ENCODE measurements at places on chromosomes 2 and 18. TPM values are rescaled to one million over a fixed set of nuclear protein-coding genes. Genes with fewer than 3 reads are reported as not detected.

- DNase-seq, result no peak
Observed at GRCh38 chr2:201795607-201796477, 10.5 kb upstream of the CDK15 start.

GRCh38 chr2:100202567-100202966, 60.2 kb upstream of the AFF3 start:
- DNase-seq, result no peak

GRCh38 chr2:239830121-239831000, 194.8 kb downstream of the NDUFA10 start:
- DNase-seq, result no peak

Gene HS1BP3
- total RNA-seq, result 25.1 TPM

- DNase-seq, result no peak
Observed at GRCh38 chr18:12851716-12852115, 32.3 kb downstream of the PTPN2 start.

DNA sequence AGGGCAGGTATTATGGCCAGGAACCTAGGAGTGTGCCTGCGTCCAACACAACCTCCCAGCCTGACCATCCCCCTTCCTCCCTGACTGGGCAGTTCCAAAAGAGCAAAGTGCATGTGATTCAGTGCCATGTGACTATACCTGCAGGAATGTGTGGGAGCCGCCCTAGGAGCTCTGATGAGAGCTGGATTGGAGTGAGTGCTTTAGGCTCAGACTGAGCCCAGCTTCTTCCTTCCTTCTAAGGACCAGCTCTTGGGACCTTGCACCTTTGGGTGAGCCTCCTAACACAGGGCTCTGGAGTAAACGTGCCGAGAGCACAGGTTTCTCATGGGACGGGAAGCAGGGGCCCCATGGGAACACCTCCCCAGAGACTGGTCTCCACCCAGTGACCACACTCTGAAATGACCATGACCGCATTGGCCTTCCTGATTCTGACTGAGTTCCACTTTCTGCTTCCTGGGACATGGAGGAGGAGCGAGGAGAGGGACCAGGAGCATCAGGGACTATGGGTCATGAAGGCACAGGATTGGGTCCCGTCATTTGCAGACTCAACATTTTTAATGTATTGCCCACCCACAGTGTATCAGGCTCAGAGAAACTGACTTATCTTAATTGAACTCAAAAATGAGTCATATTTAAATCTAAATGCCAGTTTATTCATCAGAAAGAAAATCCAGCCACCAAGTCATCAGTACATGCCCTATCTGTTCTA, 87.8 kb upstream of the BCL2L11 start:
- no peak for DNase-seq

DNA sequence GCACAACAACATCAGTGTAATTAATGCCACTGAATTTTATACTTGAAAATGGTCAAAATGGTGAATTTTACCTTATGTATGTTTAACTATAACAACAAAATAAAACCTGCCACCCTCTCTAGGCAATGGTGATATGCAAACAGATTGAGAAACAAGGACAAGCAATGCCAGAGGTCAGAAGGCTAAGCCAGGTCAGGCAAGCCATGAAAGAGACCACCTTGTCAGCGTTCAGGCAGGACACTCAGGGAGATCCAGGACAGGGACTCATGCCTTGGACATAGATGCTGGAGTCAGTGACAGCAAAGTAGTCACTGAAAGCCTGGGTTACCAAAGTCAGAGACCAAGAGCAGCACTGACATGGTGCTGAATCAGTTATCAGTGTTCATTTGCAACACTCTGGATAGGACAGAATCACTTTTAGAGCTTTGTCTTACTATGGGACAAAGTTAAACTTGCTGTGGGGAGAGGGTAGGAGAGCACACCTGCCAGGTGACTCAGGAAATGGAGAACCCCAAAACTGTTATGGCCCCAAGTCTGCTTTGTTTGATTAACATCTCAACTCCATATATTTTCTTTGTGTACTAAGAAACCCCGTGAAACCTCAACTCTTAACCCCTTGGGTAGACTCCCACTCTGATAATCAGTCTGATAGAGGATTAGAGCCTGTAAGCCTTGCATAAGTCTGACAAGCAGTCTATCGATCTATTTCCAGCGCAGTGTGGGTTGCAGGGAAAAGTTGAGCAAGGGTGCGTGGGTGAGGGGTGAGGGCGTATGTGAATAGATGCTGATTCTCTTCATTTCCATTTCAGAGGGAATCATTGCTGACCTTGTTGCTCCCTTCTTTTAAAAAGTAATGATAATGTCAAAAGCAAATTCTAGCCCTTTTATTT, 48.7 kb upstream of the ZNF385B start:
- no peak for DNase-seq

Gene GCKR
- total RNA-seq, result 7.5 TPM

DNA sequence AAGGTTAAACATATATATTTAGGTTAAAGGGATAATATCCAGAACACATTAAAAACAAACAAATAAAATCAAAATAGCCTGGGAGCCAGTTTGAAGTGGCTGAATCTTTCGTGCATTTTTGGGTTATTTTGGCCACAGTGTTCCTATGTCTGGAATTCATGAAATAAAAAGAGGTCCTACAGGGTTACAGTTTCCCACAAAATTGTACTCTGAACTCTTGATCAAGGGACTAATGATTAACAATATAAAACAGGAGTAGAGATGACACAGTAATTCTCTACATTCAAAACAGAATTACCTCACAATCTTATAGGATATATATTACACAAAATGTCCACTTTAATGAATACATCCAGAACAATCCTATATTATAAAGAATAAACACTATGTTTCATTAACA, 24.9 kb downstream of the VPS4B start:
- DNase-seq, result no peak

DNA sequence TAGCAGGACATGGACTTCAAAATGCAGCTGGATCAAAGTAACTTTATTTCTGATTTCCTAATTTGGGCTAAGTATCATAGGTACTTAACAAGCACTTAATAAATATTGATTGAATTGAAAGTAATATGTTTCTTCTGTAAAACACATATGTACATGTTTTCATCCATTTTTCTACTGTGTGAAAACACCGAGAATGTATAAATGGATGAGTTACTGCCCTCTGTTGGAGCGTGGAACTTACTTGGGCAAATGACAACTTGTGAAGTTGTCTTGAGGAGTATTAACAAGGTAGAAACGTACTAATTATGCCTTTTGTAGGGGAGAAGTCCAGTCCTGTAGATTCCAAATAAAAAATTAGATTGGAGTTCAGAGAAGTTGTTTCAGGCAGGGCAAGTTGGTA, 87.2 kb downstream of the PHLPP1 start:
- no peak for DNase-seq

Gene BMP10
- not detected for total RNA-seq

Gene ATP9B
- 19.4 TPM for total RNA-seq

Gene HTR2B
- total RNA-seq, result 6.1 TPM

DNA sequence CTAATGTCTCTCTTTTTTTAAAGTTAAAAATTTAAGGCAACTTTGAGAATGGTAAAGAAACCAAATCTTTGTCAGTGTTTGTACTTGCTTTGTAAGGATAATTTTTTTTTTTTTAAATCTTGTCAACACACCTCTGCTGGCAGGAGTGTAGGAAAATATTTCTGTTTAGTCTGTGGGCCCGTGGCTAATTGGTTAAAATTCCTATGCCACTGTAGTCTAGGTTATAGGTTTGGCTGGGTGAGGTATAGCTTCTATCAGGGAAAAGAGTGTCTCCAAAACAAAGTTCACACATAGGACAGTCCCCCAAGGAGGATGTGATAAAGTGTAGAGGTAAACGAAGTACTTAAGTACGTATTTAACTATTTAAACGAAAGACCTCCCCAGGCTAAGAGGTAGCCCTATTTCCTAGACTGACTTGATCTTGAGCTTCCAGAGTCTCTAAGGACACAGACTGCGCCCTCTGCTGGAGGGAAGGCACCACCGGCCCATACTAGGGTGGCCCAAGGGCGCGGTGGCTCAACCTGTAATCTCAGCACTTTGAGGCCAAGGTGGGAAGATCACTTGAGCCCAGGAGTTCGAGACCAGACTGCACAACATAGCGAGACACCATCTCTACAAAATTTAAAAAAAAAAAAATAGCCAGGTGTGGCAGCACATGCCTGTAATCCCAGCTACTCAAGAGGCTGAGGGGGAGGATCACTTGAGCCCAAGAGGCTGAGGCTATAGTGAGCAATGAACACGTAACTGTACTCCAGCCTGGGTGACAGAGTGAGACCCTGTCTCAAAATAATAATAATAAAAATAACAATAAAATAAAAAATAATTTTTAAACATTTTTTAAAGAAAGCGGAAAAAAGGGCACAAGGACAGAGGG, 8.9 kb downstream of the TEX44 start:
- DNase-seq, result no peak

DNA sequence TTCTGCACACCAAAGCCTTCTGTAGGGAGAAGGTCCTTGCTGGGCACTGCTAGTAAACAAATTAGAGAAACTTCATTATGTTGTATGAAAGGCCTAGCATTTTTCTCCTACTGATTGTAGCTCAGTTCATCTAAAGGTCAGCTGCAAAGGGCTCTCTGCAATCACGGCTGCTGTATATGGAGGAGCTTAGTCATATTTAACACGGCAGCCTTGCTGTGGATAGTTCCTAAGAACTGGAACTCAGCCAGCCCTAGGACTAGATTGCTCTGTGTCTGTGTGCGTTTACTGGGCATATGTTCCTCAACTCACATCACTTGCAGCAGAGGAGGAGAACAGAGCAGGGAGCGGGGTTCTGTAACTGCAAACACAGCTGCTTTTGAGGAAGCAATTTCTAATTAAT, 1103.9 kb upstream of the KLHL29 start:
- no peak for DNase-seq

Gene MREG
- total RNA-seq, result 6.7 TPM

DNA sequence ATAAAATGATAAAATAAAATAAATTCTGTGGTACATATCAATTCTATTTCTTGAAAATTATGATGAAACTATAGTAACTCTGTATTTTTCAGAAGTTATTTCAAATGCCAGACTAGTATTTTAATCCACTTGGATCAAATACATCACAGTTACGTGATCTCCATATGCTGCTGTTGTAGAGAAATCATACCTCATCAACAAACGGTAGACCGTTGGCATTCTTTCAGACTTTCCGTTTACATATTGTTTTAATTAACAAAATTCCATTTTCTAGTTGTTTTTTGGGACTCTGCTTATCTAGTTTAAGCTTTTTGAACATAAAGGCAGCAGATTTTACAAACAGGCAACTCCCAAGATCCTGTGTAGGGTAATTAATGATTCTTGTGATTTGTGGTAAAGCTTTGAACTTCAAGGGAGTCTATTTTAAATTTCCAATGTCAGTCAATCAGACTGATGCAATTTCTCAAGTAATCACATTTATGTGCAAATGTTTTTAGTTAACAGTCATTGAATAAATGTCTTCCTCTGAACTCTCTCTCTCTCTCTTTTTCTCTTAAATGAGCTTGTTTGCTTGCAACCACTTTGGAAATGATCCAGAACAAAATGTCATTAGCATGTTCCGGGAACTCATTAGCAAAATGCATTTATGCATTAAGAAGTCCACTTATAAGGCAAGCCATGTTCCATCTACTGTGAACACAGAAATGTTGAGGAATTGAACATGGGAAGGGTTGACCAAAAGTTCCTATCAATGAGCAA, 31.8 kb downstream of the NYAP2 start:
- DNase-seq, result no peak

- DNase-seq, result no peak
Observed at GRCh38 chr2:233563663-233564430, 2.7 kb downstream of the USP40 start.

- DNase-seq, result no peak
Observed at GRCh38 chr18:79748321-79749180, 49.2 kb upstream of the KCNG2 start.

- DNase-seq, result no peak
Observed at GRCh38 chr18:11081009-11081532, 68.3 kb downstream of the PIEZO2 start.

Gene VWC2L
- not detected for total RNA-seq

Gene UPP2
- total RNA-seq, result not detected

DNA sequence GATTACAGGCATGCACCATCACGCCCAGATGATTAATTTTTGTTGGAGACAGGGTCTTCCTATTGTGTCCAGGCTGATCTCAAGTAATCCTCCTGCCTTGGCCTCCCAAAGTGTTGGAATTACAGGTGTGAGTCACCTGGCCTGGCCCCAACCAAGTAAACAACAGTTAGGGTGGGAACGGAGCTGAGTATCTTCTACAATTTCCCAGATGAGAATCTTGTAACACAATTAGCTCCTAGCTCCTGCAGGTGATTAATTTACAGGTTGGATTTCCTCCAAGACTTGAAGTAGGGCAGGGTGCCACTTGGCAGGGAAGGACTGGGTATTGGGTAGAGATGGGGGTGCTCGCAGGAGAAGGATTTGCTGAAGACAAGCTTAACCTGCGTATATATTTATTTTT, 17.8 kb downstream of the NLRC4 start:
- no peak for DNase-seq

Gene PAX8
- 0.18 TPM for total RNA-seq

GRCh38 chr2:231228223-231228622, 29.8 kb downstream of the ARMC9 start:
- no peak for DNase-seq

DNA sequence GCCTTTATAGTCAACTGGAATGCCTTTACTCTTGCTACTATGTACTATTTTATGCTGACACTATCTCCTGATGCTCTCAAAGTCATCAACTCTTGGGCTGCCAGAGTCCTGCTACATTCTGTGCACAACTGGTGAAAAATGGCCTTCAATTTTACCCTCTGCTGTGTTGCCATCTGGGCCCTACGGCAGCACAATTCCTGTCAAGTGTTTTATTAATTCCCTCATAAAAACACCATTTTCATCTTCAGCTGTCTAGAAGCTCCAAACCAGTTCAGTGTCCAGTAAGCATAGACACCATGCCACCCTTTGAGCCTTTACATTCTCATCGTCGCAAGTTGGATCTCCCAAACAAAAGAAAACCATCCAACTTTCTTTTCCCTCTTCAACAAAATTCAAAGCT, 26.5 kb downstream of the CALCRL start:
- no peak for DNase-seq

Gene LOXHD1
- not detected for total RNA-seq

Gene CHRNG
- not detected for total RNA-seq

All from pulmonary artery endothelial cell (primary cell).